ENCODE measurements at places on chromosomes 1 and 21. TPM values are rescaled to one million over a fixed set of nuclear protein-coding genes. Genes with fewer than 3 reads are reported as not detected.
A peak's percentile ranks its signal among the peaks of the same experiment; 100 is the strongest.

DNA sequence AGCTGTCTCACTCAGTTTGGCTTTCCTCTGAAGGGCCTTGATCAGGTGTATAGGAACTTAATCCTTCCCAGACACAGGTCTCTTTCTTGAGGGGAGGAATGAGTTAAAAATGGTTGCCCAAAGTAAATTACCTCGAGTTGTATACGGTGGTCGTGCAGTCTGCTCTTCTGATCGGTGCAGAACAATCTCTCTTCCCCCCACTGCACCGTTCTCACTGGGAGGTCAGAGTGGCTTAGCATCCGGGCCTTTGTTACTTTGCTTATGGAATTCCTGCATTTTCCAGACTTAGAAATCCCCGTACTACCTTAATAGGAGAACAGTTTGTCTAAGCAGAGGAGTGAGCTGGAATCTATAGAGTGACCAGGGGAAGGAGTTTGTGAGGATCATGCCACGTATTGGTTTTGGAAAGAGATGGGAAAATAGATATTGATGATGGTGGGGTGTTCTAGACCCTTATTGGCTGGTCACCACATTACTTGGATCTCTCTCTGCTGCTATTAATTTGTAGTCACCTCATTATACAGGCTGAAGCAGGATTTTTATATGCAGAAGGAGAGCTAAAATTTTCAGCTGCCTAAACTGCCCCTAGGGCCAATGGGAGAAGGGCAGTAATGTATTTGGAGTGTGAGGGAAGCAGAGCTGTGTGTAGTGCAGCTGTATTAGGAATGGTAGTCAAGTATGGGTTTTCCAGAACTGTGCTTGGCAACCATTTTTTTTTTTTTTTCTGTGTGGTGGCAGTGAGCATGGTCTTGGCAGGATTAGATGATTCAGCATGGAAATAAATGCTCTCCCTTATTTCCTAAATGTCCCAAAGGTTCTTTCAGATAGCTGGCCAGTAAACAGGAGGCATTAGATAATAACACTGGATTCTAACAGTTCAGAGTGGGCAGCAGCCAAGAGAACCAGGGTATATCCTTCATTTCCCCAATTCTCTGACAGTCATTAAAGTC lies 81.5 kb downstream of the NDUFS5 start:
- H3K4me3 ChIP-seq = no peak overlapping the region
- peaks cover 57% of the 10 kb centered on the region for H3K4me1 ChIP-seq
- no peak for DNase-seq
- H3K27ac ChIP-seq = peak overlapping the region; percentile 97

DNA sequence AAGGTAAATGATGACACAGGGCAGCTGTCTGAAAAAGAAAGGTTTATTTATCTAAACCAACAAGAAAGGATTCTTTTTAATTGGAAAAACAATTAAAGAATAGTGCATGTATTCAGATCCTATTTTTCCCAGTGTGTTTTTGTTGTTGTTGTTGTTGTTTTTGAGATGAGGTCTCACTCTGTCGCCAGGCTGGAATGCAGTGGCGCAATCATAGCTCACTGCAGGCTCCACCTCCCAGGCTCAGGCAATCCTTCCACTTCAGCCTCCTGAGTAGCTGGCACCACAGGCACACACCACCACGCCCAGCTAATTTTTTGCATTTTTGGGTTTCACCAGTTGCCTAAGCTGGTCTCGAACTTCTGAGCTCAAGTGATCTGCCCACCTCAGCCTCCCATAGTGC lies 22.1 kb downstream of the NEK2 start:
- no peaks in the 10 kb centered on the region for H3K36me3 ChIP-seq
- H3K27ac ChIP-seq = no peak overlapping the region
- peaks cover 8% of the 10 kb centered on the region for H3K4me1 ChIP-seq
- no peaks in the 10 kb centered on the region for H3K27me3 ChIP-seq

DNA sequence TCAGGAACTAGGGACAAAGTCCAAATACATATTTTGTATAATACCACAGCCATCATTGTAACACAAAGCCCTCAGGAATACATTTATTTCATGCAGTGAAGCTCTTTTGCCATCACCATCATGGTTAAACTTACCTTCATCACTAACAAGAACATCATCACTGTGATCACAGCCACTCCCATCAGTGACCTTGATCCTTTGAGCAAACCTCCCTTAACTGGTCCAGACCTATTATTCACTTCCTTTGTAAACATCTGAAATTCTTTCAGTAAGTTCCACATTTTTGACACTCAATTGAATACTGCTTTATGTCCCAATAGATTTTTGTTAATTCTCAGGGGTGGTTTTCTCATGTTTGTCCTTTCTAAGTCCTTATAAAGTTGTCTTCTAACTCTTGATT lies 16.2 kb upstream of the KPRP start:
- peaks cover 4% of the 10 kb centered on the region for H3K27me3 ChIP-seq
- H3K4me3 ChIP-seq = no peak overlapping the region
- H3K36me3 ChIP-seq = no peaks in the 10 kb centered on the region
- no peaks in the 10 kb centered on the region for H3K4me1 ChIP-seq

DNA sequence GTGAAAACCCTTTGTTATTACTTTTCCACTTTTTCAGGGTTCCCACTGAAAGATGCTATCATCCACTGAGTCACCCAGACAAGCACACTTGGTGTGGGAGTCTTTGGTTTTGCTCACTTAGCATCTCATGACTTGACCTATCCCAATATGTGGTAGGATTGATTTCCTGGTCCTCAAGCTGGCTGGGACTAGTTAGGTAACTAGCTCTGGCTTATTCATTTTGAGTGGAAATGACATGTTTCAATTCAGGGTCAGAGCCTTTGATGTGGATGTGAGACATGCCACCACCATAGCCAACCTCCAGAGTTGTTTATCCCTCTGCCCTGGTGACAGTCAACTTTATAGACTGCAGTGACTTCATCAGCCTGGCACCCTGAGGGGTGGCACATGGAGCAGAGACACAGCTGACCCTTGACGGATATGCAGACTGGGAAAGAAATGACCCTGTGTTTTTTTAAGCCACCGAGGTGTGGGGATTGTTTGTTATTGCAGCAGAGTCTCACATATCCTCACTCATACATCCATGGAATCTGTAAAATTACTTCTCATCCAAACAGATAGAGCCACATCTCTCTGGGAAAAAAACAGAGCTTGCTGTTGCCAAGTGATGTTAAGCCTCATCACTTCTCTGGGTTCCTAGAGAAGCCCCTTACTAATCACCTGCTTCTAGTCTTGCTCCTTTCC lies 699.9 kb downstream of the MATN1 start:
- no peak overlapping the region for H3K4me3 ChIP-seq
- H3K4me1 ChIP-seq = no peaks in the 10 kb centered on the region
- no peak overlapping the region for H3K27ac ChIP-seq
- no peak for DNase-seq
- H3K27me3 ChIP-seq = no peaks in the 10 kb centered on the region
- no peaks in the 10 kb centered on the region for H3K36me3 ChIP-seq

- DNase-seq = no peak
- no peaks in the 10 kb centered on the region for H3K4me1 ChIP-seq
- peak overlapping the region; percentile 61 for H3K27ac ChIP-seq
- H3K4me3 ChIP-seq = no peak overlapping the region
- peaks cover 7% of the 10 kb centered on the region for H3K27me3 ChIP-seq
These were observed 3.2 kb downstream of the TRPM2 start for GRCh38 chr21:44356636-44357035.

- no peak for DNase-seq
- H3K27ac ChIP-seq = no peak overlapping the region
- H3K4me3 ChIP-seq = no peak overlapping the region
- no peaks in the 10 kb centered on the region for H3K27me3 ChIP-seq
- H3K36me3 ChIP-seq = peaks cover 6% of the 10 kb centered on the region
- peaks cover 10% of the 10 kb centered on the region for H3K4me1 ChIP-seq
These were observed 46.4 kb downstream of the MRPL39 start for GRCh38 chr21:25560891-25561290.

GRCh38 chr1:110047463-110047862 lies 13.0 kb downstream of the STRIP1 start:
- H3K27me3 ChIP-seq = no peaks in the 10 kb centered on the region
- H3K27ac ChIP-seq = no peak overlapping the region
- no peak overlapping the region for H3K4me3 ChIP-seq

KCNK1 gene
- total RNA-seq = 6.5 TPM

C1orf174 gene
- total RNA-seq = 12.8 TPM

DNA sequence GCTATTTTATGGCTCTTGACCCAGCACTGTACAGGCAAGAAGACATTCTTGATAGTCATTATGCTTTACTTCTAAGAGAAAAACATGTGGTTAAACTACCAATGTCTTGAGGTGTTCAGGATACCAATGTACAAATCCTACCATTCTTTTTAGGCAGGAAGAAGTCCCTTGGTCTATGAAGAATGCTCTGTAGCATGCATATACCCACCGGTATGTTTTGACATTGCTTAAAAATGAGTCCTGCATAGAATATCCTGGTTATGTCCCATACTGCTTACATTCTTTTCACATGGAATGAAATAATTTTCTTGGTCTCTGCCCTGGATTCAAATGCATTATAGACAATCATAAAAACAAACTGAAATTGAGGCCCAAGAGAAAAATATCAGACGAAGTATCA lies 4.8 kb downstream of the KRTAP27-1 start:
- no peaks in the 10 kb centered on the region for H3K27me3 ChIP-seq
- no peaks in the 10 kb centered on the region for H3K4me1 ChIP-seq
- no peak overlapping the region for H3K27ac ChIP-seq
- no peak overlapping the region for H3K4me3 ChIP-seq
- DNase-seq = no peak

- DNase-seq = no peak
- H3K27me3 ChIP-seq = no peaks in the 10 kb centered on the region
- H3K36me3 ChIP-seq = no peaks in the 10 kb centered on the region
- H3K4me3 ChIP-seq = no peak overlapping the region
- no peaks in the 10 kb centered on the region for H3K4me1 ChIP-seq
- no peak overlapping the region for H3K27ac ChIP-seq
These were observed 6.9 kb downstream of the PDE4B start for GRCh38 chr1:65799601-65800000.

- DNase-seq = no peak
- no peaks in the 10 kb centered on the region for H3K4me1 ChIP-seq
- no peak overlapping the region for H3K27ac ChIP-seq
- H3K27me3 ChIP-seq = peaks cover 5% of the 10 kb centered on the region
- no peak overlapping the region for H3K4me3 ChIP-seq
- H3K36me3 ChIP-seq = no peaks in the 10 kb centered on the region
These were observed 91.6 kb upstream of the CLDN14 start for GRCh38 chr21:36571556-36571955.

SH2D5 gene
- not detected for total RNA-seq

DNA sequence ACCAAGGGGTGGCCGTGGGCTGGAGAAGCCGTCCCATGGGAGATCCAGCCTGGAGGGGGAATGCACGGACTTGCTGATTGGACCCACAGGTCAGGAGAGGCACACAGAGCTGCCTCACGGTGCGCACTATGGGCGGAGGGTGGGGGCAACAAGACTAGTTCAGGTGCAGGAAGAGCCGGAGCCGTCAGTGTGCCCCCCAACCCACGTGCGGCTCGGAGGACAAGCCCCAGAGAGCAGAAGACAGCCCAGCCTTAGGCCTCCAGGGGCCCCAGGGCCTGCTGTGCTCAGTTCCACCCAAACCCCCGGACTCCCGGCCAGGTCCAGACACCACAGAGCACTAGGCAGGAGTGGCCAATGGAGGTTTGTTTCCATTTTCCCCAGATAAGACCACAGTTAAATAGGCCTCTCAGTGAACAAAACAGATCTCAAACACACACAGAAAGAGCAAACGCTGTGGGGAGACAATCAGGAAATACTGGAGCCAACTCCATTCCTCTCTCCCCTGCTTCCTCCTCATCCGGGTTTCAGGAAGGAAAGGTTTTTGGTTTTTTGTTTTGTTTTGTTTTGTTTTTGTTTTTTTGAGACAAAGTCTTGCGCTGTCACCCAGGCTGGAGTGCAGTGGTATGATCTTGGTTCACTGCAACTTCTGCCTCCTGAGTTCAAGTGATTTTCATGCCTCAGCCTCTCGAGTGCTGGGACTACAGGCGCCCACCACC lies 84.2 kb downstream of the ADSS2 start:
- no peaks in the 10 kb centered on the region for H3K27me3 ChIP-seq
- no peaks in the 10 kb centered on the region for H3K36me3 ChIP-seq
- no peaks in the 10 kb centered on the region for H3K4me1 ChIP-seq
- no peak overlapping the region for H3K4me3 ChIP-seq

CD160 gene
- not detected for total RNA-seq

GRCh38 chr1:224519874-224520273 lies 85.3 kb upstream of the WDR26 start:
- DNase-seq = no peak
- H3K27me3 ChIP-seq = no peaks in the 10 kb centered on the region
- no peaks in the 10 kb centered on the region for H3K4me1 ChIP-seq

GRCh38 chr1:41766041-41766440 lies 152.7 kb downstream of the HIVEP3 start:
- no peak overlapping the region for H3K4me3 ChIP-seq
- H3K4me1 ChIP-seq = peaks cover 16% of the 10 kb centered on the region
- no peaks in the 10 kb centered on the region for H3K36me3 ChIP-seq
- H3K27ac ChIP-seq = no peak overlapping the region

- H3K36me3 ChIP-seq = no peaks in the 10 kb centered on the region
- H3K27ac ChIP-seq = no peak overlapping the region
- no peaks in the 10 kb centered on the region for H3K27me3 ChIP-seq
- no peaks in the 10 kb centered on the region for H3K4me1 ChIP-seq
- DNase-seq = no peak
These were observed 332.8 kb downstream of the KCTD3 start for GRCh38 chr1:215899901-215900300.

DNA sequence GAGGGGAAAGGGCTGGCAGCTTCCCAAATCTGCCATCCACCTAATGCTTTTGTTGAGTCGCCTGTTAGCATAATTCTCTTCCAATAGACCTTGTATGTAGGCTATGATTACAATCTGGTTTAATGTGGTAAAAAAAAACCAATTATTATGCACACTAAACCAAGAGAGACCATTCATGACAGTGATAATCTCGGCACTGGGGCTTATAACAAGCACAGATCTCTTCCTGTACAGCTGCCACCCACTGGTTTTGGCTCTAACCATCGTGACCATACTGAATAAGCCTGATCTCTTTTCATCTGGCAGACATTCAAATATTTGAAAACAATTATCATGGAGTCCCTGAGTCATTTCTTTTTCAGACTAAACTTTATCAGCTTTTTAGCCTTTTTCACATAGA lies 12.0 kb upstream of the SYT14 start:
- H3K27ac ChIP-seq = no peak overlapping the region
- no peaks in the 10 kb centered on the region for H3K4me1 ChIP-seq
- no peak for DNase-seq

- H3K4me3 ChIP-seq = no peak overlapping the region
- H3K27me3 ChIP-seq = no peaks in the 10 kb centered on the region
- no peaks in the 10 kb centered on the region for H3K36me3 ChIP-seq
These were observed 37.5 kb upstream of the ATP2B4 start for GRCh38 chr1:203589171-203589570.

GRCh38 chr1:15848143-15848928 lies 829 bp downstream of the SPEN start:
- peak overlapping the region; percentile 67 for H3K4me3 ChIP-seq
- H3K27me3 ChIP-seq = no peaks in the 10 kb centered on the region
- peak overlapping the region; percentile 95 for H3K27ac ChIP-seq
- H3K4me1 ChIP-seq = peaks cover 65% of the 10 kb centered on the region
- H3K36me3 ChIP-seq = no peaks in the 10 kb centered on the region

Measured in heart left ventricle (tissue), 16 donors.